ENCODE measurements at places on chromosomes 3 and 15.
A peak's percentile ranks its signal among the peaks of the same experiment; 100 is the strongest.

DNA sequence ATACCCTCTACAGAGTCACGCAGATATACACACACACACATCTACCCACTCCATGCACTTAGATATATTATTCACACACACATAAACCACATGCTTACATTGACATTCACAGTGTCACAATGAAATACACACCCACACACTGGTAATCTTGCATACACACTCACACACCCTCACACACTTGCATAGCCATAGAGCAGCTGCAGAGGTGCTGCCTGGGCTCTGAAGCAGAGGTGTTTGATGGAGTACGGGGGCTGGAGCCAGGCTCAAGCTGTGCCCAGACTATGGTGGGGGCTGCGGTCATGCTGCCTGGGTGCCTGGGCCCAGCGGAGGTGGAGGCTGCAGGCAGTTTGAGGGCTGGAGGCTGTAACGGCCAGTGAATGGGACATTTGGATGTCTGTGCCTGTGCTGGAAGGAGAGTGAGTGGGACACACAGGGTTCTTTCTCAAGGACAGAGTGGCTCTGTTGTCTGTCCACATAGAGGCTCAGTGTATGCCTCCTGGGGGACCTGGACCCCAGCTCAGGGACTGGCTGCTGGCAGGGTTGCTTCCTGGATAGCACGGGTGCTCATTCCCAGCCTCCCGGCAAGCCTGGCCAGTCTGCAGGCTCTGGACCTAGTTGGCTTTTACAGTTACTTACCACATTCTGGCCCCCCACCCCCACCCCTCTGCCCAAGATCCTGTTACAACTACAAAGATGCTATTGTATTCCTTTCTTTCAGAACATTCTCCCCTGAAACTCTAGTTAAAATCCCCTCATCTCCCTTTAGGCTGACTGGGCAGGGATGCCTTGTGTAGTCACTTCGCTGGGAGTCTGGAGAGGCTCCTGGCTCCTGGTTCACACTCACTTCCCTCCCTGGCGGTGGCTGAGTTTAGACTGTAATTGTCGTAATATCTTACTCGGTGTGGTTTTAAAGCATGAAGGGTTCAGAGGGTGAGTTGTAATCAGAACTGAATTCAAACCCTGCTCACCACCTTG lies 12.5 kb downstream of the GASK1A start:
- DNase-seq = no peak

- no peak for DNase-seq
These were observed 7.4 kb downstream of the PRC1 start for GRCh38 chr15:90986790-90987507.

GRCh38 chr3:191523148-191523547 lies 62.2 kb downstream of the PYDC2 start:
- no peak for DNase-seq

- DNase-seq = no peak
These were observed 6.4 kb downstream of the PSTPIP1 start for GRCh38 chr15:77001351-77001750.

GRCh38 chr15:70196372-70197316 lies 98.9 kb upstream of the TLE3 start:
- DNase-seq = peak; percentile 83

- peak; percentile 22 for DNase-seq
These were observed 102.2 kb downstream of the ABI3BP start for GRCh38 chr3:100891033-100891432.

GRCh38 chr3:133835418-133835743 lies 29.8 kb downstream of the SRPRB start:
- DNase-seq = no peak

DNA sequence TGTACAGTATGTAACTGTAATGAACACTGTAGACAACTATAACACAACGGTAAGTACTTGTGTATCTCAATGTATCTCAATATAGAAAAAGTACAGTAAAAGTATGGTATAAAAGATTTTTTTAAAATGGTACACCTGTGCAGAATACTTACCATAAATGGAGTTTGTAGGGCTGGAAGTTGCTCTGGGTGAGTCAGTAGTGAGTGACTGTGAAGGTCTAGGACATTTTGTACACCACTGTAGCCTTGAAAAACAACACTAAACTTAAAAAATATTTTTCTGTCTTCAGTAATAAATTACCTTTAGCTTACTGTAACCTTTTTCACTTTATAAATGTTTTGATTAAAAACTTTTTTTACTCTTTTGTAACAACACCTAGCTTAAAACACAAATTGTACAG lies 142.9 kb downstream of the ATG7 start:
- no peak for DNase-seq

DNA sequence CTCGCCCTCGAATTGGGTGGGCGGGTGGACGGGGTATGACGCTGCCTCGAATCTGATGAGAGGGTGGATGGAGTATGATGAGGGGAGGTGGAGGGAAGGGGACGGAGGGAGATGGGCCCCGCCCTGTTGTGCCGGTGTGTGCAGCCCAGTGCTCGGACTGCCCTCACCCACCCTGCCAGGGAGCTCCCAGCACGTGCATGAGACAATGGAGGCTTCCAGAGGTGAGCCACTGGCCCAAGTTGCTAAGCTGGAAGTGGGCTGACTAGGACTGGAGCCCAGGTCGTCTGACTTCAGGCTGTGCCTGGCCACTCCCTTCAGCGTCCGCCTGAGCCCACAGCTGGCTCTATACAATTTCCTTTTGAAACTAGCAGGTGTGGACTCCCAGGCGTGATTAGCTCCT lies 47.0 kb upstream of the CTSH start:
- no peak for DNase-seq

DNA sequence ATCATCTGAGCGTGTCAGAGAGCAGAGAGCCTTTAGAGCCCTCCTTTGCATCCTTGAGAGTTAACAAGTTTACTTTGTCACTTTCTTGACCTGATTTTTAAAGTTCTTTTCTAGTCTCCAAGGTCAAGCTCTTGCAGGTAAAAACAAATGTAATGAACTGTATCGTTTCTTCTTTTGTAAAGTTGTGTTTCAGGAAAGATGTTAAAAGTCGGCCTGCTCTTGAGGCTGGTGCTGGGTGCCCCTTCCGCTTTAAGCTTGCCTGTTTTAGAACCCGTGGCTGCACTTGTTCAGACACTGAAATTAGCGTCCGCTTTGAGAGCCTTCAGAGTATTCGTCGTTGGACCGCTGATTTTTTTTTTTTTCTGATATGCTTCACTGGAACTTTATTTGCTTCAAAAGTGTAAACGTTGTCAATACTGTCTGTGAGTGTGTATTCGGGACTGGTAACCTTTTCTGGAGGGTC lies 52.6 kb upstream of the ULK4 start:
- DNase-seq = peak; percentile 42

- no peak for DNase-seq
These were observed 62.2 kb downstream of the PLCH1 start for GRCh38 chr3:155682426-155683343.

GRCh38 chr3:62370112-62370857 lies 3.1 kb downstream of the FEZF2 start:
- DNase-seq = no peak

GRCh38 chr15:89971592-89971997 lies 29.5 kb upstream of the ZNF710 start:
- peak; percentile 9 for DNase-seq

GRCh38 chr3:112632596-112632995 lies 8.3 kb downstream of the CCDC80 start:
- DNase-seq = no peak

- no peak for DNase-seq
These were observed 26.6 kb downstream of the GOLM2 start for GRCh38 chr15:44315126-44315525.

All from kidney glomerular epithelial cell (primary cell).